ENCODE measurements at places on chromosomes 5 and 9.
A peak's percentile ranks its signal among the peaks of the same experiment; 100 is the strongest.

DNA sequence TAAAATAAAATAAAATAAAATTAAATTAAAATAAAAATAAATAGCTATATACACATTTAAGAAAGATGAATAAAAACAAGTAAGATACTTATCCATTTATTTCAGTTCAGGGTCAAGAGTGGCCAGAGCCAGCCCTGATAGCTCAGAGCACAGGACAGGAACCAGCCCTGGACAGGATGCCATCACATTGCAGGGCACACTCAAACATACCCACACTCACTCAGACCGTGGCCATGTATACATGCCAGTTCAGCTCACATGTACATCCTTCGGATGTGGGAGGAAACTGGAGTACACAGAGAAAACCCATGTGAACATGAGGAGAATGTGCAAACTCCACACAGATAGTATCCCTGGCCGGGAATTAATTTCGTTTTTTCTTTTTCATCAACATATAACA is 21.8 kb downstream of the NDUFS4 start:
- DNase-seq = no peak

DNA sequence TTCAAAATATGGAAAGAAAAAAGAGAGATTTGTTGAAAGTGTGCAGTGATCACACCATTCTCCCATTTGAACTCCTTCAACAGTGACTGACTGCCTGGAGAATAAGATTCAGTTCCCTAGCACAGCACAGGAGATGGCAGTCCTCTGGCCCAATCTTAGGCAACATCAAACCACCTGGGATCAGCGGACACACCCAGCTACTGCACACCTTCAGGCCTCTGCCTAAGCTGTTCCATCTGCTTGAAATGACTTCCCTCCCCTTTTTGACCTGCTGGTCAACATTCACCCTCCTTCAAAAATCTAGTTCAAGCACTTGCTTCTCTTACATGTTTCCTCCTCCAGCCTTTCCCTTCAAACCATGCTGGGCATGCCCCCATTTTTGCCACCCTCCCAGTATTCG is 4.5 kb downstream of the MAPK9 start:
- DNase-seq = no peak

GRCh38 chr5:116947691-116948528 is 373.3 kb upstream of the SEMA6A start:
- DNase-seq = peak; percentile 43

DNA sequence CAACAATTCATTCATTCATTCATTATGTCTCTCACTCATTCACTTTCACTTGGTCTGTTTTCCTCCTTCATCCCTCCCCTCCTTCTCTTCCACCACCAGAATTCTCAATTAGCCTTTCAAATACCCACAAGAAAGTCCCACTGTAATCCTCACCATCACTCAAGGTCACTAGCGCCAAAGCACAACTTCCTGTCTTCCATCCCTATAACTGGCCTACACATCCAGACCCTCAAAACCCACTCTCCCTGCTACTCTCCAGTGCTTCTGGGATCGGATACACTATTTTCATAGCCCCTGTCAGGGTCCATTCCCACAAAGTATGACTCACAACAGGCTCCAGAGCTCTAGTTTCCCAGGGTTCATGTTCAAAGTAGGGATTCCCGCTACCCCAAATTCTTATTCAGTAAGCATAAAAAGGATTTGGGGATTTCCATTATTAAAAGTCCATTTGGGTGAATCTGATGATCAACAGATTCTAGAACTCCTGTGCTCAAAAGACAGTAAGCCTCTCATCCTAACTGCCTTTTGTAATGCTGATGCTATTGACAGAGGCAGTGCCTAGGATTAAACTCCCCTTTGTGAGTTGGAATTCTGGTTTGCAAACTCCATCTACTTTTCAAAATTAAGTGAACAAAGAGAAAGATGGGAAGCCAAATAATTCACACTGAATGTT is 250.9 kb downstream of the SEMA5A start:
- no peak for DNase-seq

DNA sequence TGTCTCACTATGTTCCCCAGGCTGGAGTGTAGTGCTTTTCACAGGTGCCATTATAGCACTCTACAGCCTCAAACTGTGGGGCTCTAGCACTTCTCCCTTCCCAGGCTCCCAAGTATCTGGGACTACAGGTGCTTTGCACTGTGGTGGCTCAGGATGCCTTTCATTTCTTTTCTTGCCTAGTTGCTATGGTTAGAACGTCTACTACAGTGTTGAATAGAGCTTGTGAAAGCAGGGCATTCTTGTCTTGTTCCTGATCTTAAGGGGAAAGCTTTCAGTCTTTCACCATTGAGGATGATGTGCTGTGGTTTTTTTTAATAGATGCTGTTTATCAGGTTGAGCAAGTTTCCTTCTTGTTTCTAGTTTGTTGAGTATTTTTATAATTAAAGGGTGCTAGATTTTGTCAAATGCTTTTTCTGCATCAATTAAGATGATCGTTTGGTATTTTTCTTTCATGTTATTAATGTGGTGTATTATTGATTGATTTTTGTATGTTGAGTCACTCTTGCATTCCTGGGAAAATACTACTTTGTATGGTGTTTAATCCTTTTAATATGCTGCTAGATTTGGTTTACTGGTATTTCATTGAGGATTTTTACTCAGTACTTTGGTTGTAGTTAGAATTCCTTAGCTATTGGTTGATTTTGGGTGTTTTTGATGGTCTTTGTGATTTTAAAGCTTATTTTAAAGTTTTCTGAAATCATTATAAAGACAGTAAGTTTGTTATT is 35.6 kb downstream of the GPBP1 start:
- no peak for DNase-seq

DNA sequence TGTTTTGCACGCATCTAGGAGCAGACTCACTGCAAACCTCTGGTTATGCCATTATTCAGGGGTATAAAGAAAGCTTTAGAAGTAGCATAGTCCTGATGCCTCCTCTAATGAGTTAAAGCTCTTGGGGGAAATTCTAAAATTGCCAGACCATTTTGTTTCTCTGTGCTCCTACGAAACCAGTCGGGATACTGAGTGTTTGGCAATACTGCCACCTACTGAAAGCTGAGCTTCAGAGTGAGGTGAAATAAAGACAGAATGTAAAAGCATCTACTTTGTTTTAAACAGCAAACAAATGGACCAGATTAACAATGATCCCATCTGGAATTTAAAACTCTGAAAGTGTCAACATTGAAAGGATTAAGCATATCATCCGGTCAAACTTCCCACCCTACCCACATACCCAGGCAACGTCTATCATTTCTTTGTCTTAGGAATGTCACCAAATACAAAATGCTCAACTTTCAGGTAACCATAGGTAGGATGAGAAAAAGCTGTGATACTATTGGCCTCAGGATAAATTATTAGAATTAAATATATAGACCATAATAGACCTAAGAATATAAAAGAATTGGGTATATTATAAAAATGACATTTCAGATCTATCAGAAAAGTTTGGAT is 77.8 kb upstream of the SHISAL2B start:
- no peak for DNase-seq

- DNase-seq = no peak
These were observed 77.5 kb downstream of the RXRA start for GRCh38 chr9:134403682-134404301.

DNA sequence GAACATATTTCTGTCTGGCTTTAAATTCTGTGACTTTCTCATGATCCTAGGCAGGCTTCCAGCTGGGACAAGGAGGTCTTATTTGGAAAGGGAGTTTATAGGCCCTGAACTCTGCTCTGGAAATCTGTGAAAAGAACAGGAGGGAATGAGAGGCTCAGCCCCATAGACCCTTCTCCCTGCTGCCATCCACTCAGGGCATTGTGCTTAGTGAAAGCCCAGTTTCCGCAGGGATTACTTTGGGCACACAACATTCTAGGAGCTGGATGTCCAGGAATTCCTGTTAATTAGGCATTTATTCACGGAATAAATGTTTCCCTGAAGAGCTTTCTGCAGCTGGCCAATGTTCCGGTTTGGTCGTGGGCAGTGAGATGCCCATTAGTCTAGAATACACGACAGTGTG is 32.7 kb upstream of the COL15A1 start:
- DNase-seq = no peak

- DNase-seq = no peak
These were observed 10.8 kb upstream of the SLC6A18 start for GRCh38 chr5:1214163-1214935.

DNA sequence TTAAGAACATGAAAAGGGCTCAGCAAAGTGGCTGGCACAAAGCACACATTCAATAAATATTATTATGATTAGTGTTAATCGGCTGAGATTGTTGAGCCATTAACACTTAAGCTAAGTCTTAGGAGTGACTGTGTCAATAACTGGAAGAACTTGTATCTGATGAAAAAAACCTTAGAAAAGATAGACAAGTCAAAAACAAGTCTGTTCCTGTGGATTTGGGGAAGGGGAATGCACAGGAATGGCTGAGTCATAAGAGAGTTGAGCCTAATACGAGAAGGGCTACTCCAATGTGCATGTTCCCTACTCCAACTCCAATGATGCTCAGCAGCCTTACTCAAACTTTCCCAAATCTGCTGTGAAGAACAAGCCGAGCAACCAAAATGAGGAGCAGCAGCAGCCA is 53.9 kb downstream of the MED27 start:
- no peak for DNase-seq

GRCh38 chr5:114335391-114335790 is 26.5 kb upstream of the KCNN2 start:
- DNase-seq = no peak

GRCh38 chr5:91139572-91140200 is 243.4 kb downstream of the ARRDC3 start:
- no peak for DNase-seq

Measured in NK-92 treated with Interleukin-12 subunit alpha and Interleukin-12 subunit beta, amount 100 ng/mL, for 24 hours (cell line).